ENCODE measurements at places on chromosomes 11 and 22.

DNA sequence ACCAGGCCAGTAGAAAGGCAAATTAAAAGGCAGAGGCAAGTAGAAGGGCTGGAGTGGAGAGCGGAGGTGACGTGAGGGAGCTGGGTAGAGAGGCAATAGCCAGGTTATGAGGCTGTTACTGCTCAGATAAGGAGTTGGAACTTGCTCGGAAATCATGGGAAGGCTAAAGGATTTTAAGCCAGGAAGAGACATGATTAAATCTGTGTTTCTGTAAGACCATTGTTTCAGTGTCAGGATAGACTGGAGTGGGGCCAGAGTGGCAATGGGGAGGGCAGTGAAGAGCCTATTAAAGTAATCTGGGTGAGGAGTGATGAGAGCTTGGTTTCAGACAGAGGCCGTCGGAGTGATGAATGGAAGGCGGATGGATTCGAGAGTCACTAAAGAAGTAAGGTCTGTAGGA lies 39.0 kb downstream of the GRAMD1B start:
- no peak for DNase-seq

GRCh38 chr11:73894725-73895335 lies 18.0 kb downstream of the PAAF1 start:
- DNase-seq, result no peak

DNA sequence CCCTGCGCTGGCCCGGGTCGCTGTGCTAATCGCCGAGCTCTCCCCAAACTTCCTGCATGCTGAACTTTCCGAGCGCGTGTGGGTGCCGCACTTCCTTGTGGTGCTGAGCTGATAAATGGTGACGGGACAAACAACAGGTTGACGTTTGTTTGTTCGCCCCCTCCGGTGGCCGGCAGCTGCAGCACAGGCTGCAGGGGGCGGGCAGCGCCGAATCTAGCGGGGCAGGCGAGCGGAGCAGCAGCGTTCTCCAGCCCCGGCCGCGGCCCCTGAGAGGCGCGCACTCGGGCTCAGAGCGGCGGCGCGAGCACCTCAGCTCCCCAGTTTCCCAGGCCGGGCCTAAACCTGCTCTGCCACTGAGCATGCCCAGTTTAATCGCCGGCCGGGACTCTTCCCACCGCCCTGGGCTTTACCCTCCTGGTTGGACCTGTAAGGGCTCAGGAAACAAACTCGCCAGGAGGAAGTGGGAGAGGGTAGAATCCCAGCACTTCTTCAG lies at the start of gene PDGFD:
Gene PDGFD, minus strand, starts transcription at position 120 of the 493 bp plus-strand sequence.
- peak; percentile 23 for DNase-seq

DNA sequence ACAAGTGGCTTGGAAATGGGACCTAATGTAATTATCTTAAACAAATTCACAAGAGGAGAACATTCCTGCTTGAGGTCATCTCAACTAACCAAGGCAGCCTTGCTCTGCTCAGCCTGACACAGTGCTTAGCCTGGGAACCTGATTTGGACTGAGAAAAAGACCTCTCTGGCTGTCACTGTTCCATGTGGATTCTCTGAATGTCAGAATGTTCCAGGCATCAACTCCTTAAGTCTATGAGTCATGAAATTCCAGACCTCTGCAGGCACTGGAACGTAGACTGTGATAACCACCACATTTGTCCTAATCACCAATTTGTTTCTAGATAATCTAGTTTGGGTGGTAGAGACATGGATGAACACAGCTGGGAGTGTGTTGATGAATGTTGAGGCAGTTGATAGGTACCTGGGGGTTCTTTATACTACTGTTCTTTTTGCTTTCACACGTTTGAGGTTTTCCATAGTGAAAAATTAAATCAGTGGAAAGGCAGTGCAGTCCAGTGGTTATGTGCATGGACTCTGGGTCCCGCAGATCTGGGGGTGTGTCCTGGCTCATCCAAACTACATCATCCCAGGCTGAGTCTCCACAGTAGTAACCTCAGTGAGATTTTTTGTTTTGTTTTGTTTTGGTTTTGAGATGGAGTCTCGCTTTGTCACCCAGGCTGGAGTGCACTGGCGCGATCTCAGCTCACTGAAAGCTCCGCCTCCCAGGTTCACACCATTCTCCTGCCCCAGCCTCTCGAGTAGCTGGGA lies 269.6 kb downstream of the MN1 start:
- no peak for DNase-seq

- DNase-seq, result no peak
Observed at GRCh38 chr11:32487270-32487669, 51.9 kb upstream of the WT1 start.

DNA sequence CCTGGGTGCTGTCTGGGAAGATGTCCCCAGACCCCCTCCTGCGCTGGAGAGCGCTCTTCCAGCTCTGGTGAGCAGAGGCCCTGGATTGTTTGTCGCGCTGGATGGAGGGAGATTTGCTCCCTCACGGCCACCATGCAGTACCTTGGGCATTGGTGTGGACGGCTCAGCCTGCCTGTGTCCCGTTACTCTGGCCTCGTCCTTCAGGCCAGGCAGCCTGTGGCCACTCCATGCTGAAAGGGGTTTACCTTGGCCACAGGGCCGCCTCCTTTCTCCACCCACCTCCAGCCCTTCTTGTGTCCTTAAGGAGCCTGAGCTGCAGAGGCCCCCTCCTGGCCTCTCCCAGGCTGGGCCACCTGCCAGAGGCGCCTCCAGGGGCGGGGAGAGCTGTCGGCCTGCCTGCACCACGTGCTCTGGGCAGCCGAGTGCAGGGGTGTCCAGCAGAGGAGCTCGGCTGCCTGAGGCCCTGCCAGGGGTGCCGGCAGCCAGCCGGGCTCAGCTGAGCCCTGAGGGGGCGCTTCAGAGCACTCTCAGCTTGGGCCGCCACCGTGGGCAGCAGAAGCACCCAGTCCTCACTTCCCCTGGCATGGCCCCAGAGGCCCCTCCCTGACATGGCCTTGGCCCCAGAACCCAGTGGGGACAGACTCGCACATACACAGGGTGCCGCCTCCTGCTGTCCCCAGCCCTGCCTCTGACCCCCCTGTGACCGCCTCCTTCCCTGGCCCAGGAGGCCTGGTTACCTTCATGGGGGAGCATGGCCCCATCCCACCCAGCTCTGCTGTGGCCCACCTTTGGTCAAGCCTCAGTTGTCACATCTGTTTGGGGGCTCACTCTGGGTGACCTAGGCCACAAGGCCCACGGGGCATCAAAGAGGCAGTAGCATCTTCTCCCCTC lies 3.4 kb downstream of the CCND1 start:
- DNase-seq, result no peak

DNA sequence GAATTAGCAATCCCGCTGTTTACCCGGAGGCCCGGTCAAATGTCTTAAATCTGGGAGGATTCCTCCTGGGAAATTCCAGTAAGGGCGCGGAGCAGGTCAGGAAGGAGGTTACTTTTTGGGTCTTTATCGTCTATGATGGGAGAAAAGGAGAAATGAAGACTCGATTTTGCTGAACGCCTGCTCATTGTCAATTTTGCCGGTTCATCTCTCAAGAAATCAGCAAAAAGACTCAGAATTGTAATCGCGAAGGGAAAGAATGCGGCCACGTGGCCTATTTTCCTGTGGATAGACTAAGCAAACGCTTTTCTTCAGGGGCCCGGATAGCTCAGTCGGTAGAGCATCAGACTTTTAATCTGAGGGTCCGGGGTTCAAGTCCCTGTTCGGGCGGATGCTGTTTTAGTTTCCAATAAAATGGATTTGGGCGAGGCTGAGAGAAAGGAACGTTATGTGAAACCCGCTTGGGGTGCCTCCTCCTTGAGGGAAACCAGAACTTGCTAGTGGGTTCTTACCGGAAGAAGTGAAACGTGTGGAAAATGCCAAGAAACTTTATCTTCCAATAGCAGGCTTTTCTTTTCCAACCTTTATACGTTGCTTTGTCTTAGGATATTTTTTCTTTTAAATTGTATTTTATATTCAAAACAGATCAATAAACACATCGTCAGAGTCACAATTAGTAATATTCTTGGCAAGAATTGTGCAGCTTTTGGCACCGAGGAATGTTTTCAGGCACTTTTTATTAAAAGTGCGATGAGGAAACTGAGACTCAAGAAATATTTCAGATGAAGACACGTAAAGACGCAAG lies 45.0 kb downstream of the OR4D9 start:
- DNase-seq, result peak; percentile 64

- peak; percentile 39 for DNase-seq
Observed at GRCh38 chr22:19448076-19448607, 631 bp upstream of the C22orf39 start.

DNA sequence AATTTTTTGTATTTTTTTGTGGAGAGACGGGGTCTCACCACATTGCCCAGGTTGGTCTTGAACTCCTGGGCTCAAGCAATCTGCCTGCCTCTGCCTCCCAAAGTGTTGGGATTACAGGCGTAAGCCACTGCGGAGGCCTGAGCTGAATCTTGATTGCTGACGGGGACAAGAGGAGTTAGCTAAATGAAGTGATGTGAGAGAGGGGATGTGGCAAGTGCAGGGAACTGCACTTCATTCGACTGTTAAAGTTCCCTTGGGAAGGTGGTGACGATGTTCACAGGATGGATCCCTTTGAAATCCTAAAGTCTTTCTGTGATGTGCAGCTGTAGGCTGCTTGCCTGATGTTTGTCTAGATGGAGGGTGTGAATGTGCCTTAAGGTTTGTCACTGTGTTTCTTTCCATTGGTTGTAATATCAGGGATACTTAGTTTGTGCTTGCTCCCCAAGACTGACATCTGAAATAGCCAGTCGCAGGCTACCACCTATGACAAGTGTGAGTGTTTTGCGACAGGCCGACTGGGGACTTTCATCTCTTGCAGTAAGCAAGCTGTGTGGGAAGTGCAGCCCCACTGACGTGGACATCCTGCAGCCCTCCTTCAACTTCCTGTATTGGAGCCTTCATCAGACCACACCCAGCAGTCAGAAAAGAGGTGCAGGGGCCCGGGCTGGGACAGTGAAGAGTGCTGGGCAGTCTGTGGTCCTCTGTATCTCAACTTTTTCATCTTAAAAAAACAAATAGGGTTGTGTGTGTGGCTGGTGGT lies 19.6 kb upstream of the CCDC134 start:
- no peak for DNase-seq

- no peak for DNase-seq
Observed at GRCh38 chr11:115869780-115870431, 365.7 kb upstream of the CADM1 start.

DNA sequence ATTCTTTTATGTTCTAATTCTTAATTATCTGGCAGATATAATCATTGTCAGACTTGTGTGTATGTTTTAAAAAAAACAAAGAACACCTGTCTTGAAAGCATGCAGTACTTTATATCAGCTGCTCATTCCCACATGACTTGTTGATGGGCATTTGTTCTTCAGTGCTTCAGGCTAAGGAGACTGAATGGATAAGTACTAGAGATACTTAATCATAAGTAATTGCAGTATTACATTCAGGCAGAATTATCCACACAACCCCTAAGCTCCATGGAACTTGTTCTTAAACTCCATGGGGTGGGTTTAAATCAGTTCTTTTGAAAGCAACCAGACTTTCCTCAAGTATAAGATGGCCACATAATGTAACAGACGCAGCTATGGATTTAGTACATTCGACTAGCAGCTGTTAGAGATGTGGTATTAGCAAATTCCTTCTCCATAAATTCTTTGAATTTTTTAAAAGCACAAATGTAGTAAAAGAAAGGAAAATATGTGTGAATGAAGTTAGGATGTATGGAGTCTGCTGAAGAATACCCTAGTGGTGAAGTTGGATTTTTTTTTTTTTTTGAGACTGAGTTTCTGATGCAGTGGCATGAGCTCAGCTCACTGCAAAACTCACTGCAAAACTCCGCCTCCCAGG lies 3.0 kb downstream of the JAM3 start:
- DNase-seq, result peak; percentile 25

DNA sequence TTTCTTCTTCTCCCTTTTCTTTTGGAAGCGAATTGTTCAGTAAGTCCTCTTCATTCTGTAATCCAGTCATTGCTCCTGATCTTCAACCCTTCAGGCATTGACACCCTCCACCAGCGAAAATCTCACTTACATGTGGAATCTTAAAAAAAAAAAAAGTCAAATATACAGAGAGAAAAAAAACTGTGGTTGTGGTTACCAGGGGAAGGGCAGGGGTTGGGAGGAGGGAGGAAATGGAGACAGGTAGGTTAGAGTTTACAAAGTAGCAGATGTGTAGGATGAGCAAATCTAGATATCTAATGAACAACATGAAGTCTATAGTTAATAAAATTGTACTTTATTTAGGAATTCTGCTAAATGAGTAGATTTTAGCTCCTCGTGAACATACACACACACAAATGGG lies 17.7 kb upstream of the TMEM123 start:
- DNase-seq, result no peak

DNA sequence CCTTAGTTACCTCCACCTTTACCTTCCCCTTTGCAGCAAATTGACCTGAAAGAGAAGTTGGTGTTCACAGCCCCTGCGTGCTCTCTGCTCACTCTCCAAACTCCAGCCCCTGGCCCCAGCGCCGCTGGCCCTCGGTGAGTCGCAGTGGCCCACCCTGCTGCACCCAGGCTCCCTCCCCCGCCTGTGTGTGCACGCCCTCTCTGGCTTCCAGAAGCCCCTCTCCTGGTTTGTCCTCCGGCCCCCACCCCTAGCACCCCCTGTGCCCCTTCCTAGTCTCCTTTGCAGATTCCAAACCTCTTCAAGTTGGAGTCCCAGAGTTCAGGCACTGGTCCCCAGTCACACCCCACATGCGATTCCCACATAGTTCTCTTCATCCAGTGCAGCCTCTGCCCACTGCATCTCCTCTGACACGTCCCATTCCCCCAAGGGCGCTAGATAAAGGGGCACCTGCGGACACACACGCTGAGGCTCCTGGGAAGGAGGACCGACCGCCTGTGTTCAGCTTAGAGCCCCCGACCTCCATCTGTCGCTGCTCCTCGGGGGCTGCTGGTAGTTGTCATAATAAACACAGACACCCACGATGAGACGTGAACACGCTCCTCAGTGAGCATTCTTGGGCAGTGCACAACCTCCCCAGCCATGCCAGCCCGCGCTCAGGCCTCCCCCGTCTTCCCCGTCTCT lies 1.5 kb upstream of the PHRF1 start:
- DNase-seq, result no peak

DNA sequence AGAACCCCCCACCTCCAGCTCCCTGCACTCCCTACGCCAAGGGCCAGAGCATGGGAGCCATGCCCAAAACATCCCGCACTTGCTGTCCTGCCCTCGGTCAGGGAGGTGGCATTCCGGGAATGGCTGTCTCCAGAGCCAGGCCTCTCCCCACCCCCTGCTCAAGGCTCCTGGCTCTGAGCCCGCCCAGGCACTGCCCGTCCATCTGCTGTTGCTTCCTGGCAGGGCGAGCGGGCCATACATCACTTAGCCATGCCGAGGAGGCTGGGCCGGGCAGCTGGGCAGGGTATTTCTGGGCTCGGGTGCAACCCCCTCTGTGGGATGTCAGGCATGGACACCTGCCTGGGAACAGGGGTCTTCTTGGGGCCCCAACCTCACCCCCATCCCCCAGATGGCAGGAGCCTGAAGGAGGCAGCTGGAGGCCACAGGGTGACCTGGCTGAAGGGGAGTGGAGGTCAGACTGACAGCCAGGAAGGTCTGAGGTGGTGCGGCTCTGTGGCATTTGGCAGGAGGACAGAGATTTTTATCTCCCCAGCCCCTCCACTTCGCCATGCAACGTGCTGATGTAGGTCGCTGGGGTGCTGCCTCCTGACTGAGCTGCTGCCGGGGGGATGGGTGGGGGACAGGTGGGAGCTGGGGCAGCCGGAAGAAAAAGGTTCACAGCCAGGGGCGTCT lies 8.7 kb upstream of the CABP7 start:
- DNase-seq, result no peak
